AG10803 (cell line): ENCODE measurements at places on chromosomes 6 and 20.

DNA sequence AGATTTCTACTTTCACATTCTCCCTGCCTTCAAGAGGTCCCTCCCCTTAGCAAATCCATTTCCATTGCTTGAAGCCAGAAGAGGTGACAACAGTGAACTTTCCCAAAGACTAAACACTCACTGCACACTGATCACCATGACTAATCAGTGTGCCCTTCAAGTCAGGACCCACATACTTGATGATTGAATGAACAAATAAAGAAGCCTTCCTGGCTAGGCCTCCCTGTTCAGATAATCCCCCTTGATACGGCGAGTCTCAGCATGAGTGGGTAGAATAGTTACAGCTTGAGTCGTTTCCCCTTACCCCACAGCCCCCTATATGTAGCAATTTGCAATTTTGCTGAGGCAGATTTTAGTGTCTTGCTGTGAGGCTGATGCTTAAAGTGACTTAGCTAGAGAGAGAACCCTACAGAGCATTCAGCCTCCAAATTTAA, 102.2 kb downstream of the UNC5CL start:
- peak; percentile 79 for DNase-seq

DNA sequence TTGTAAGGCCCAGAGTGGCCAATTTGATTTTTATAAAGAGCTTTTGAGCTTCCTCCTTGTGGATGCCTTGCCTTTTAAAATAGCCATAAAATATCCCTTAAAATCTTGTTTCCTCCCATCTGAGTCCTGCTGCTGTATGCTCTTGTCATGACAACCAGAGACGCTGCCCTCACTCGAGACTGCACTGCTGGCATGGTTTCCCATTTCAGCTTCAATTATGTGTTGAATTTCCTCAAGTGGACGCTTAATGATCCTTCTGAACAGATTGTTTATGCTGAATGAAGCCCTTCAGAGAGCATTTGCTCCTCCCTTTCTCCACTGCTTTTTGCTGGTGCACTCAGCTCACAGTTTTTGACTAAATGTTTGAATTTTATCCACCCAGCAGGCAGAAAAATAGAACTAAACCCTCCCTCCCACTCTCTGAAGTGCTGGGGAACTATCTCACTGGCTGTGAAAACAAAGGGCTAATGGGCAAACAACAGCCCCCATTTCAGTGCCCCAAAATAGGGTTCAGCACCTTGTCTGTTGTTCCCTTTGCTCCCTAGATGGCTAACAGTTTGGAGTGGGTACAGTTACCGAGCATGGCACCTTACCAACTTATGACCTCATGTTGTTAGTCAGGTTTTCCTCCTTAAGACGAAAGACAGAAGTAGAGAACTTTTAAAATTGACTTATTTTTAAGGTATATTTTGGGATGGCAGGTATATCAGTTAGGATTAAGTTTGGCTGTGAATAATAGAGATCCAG, 45.5 kb upstream of the RNF8 start:
- DNase-seq = peak; percentile 40

DNA sequence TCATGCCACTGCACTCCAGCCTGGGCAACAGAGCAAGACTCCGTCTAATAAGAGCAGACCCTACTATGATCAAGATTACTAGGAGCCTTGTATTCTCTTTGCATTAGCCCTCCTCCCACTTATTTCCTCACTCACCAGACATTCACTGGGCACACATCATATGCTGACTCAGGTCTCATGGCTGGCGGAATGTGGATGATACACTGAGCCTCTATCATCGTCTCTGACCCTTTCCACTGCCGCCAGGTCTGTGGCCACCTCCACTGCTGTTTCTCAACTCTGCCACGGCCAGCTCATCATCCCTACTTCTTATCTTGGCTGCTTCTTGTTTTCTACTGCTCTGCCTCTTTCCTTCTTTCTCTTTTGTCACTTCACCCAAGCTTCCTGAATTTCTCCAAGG, 161.0 kb downstream of the BACH2 start:
- peak; percentile 69 for DNase-seq

GRCh38 chr6:154471609-154472362, 38.7 kb downstream of the CNKSR3 start:
- DNase-seq = no peak

DNA sequence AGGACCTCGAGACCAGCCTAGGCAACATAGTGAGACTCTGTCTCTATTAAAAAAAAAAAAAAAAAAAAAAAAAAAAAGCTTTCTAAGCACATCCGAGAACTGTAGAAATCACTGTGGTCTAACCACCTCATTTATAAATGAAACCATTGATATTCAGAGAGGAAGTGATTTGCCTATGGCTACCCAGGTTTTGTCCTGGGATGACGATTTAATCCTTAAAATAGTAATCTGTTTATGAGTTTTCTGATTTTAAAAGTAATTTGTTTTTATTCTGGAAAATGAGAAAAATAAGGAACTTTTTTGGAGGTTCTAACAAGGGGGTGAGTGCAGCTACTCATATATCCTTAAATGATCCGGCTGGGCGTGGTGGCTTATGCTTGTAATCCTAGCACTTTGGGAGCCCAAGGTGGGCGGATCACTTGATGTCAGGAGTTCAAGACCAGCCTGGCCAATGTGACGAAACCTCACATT, 6.5 kb upstream of the BTN3A2 start:
- no peak for DNase-seq

- DNase-seq = peak; percentile 24
Measured at GRCh38 chr6:142929751-142930358, 15.1 kb downstream of the HIVEP2 start.

DNA sequence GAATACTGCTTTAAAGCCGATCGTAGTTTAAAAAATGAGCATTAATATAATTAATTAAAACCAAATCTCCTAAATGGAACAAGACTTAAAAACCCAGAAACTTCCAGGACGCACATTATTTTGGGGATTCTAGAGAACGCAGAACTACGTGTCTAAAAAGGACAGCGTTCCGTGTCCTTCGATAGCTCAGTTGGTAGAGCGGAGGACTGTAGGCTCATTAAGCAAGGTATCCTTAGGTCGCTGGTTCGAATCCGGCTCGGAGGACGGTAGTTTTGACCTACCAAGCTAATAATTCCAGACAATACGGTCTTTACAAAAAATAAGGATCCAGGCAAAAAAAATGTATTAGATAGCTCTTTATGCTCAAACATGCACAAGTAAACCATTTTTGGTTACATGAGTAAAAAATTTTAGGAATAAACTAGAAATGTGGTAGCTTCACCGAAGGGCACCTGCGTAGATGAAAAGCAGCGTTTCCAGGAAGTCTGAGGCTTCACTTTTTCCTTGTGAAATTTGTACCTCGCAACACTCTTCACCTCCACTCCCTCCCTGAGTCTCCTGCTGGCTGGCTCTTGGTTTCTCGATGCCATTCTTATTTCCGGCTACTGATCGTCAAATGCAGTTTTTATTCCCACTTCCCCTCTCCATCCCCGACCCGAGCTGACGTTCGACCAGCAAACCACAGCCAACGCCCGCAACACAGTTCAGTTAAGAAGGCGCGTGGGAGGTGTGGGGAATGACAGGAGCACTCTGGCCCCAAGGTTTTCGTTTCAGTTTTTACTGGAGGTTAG, 19.6 kb upstream of the ABT1 start:
- DNase-seq = peak; percentile 71

- DNase-seq = no peak
Measured at GRCh38 chr6:64034910-64035655, 399.5 kb downstream of the PHF3 start.

- no peak for DNase-seq
Measured at GRCh38 chr6:44063561-44064059, 63.6 kb downstream of the MRPL14 start.

- DNase-seq = no peak
Measured at GRCh38 chr6:133456439-133456838, 215.3 kb downstream of the EYA4 start.
